ENCODE measurements at places on chromosomes 13 and 19. TPM values are rescaled to one million over a fixed set of nuclear protein-coding genes. Genes with fewer than 3 reads are reported as not detected.
A peak's percentile ranks its signal among the peaks of the same experiment; 100 is the strongest.

- DNase-seq: no peak
Observed at GRCh38 chr19:1837625-1838105, 10.6 kb downstream of the REXO1 start.

DNA sequence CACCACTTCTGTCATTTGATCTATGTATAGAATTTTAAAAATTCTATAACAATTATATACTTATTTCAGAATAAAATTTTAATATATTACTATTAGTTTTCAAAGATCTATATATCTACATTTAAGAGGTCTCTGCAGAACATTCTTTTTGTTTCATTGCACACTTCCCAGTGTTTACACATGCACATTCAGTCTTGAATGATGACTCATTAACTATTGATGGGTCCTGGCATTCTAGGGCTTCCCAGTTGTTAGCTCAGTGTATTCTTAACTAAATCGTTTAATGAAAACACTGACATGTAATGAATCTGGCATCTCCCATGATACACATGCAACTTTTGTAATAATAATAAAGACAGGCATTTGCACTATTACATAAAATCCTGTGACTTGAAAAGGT is 324.6 kb downstream of the KLF12 start:
- no peak for DNase-seq

- peak; percentile 88 for DNase-seq
Observed at GRCh38 chr19:29287061-29287460, 74.1 kb upstream of the UQCRFS1 start.

GRCh38 chr19:8515317-8515716 is 1.4 kb upstream of the ZNF414 start:
- no peak for DNase-seq

GRCh38 chr19:13121551-13122274 is 3.6 kb downstream of the NACC1 start:
- no peak for DNase-seq

The POU2F2 gene
- 2.9 TPM for total RNA-seq

DNA sequence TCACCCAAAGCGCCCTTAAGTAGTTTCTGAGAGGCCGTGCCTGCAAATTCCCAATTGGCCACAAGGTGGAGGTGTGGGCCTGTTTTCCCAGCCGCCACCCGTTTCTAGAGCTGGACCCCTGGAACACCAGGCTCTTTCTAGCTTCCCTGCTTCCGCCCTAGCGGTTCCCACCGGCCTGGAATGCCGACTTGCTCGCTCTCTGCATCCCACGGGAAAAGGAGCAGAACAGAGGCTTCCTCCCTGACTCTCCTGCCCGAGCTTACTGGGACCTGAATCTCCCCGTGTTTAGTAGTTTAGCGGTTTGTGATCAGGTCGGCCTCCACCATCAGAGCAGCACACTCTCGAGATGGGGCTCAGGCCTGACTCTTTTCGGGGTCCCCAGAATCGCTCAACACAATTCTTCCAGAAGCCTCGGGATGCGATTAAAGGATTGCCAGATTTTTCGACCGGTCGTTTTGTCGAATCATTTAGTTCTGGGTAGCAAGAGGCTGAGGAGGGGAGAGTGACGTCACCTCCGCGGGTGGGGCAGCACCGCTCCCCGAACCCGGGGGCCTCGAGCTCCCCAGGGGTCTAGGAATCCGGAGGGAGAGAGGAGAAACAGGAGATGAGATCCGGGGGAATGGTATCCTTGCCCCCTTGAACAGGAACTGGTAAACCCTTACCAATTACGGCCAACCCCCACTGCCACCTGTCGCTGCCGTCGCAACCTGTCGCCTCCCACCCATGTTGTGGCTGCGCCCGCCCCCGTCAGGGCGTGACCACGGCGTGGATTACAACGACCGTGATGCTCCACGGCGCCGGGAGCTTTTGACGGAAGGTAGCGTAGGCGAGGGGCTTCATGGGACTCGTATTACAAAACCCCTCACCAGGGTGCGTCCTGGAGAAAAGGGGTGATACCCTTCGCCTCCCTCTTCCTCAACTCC is 8.0 kb downstream of the NAPSA start:
- peak; percentile 56 for DNase-seq

- DNase-seq: no peak
Observed at GRCh38 chr19:2355168-2356035, 4.7 kb upstream of the TMPRSS9 start.

- no peak for DNase-seq
Observed at GRCh38 chr19:33247441-33247819, 21.8 kb upstream of the SLC7A10 start.
